ENCODE measurements at places on chromosomes 3 and 15.

GRCh38 chr15:72227192-72227586 lies 3.8 kb downstream of the PKM start:
- no peak for DNase-seq

GRCh38 chr3:138542977-138543376 lies 51.1 kb downstream of the CEP70 start:
- no peak for DNase-seq

GRCh38 chr3:43810797-43811196 lies 120.1 kb downstream of the ABHD5 start:
- DNase-seq: no peak

GRCh38 chr3:30518181-30518864 lies 88.1 kb upstream of the TGFBR2 start:
- no peak for DNase-seq

GRCh38 chr3:160052385-160053047 lies 63.9 kb downstream of the IL12A start:
- DNase-seq: no peak

DNA sequence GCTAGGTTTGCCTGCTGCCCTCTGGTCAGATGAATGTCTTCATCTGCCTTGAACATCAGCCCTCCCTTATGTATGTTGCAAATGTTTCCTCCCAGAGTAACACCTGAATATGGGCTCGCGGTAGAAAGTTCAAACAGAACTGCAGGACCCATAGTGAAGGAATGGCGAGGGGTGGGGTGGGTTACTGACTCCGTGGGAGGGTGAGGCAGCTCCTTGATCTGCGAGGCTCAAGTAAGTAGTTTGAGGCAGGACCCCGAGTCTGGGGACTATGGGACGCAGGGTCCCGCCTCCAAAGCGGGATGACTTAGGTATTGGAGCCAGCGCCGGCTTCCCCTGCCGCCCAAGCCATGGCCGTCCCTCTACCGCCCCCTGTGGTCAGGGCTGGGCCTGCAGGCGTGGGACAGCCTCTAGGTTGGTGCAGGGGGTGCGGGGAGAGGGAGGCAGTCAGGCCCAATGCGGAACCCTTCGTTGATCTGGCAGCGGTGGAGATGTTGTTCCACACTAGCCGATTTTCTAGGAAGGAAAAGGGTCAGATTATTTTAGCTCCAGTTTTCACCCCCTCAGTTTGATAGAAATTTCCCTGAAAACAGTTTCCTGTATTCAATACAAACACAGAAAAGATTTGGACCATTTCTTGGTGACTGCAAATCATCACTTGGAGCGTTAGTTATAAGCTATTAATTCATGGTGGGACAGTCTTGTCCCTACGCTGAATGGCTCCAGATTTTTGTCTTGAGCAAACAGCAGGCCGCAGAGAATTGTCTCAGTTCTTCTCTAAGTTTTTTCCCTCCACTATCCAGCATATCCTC lies 72.3 kb downstream of the CORO2B start:
- DNase-seq: no peak

- DNase-seq: no peak
Measured at GRCh38 chr3:34277110-34277509, 478.7 kb downstream of the PDCD6IP start.

DNA sequence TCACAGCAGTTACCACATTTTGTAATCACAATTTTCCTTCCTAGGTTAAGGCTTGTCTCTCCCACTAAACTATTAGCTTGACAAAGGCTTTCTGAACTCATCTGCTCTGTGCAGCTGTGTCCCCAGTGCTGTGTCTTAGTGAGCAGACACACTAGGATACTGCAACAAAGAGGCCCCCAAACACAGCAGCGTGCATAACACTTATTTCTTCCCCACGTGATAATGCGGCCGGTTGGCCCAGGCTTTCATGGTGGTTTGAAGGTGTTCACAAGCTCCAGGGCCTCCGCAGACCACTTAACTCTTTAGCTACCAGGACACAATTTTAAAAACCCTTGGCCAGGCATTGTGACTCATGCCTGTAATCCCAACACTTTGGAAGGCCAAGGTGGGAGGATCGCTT lies 2.2 kb upstream of the HDAC11 start:
- no peak for DNase-seq

GRCh38 chr15:94057305-94057704 lies 174.1 kb upstream of the MCTP2 start:
- no peak for DNase-seq

GRCh38 chr3:161070980-161071663 lies 34.0 kb downstream of the B3GALNT1 start:
- DNase-seq: no peak

- no peak for DNase-seq
Measured at GRCh38 chr15:100277087-100277855, 64.5 kb downstream of the ADAMTS17 start.

DNA sequence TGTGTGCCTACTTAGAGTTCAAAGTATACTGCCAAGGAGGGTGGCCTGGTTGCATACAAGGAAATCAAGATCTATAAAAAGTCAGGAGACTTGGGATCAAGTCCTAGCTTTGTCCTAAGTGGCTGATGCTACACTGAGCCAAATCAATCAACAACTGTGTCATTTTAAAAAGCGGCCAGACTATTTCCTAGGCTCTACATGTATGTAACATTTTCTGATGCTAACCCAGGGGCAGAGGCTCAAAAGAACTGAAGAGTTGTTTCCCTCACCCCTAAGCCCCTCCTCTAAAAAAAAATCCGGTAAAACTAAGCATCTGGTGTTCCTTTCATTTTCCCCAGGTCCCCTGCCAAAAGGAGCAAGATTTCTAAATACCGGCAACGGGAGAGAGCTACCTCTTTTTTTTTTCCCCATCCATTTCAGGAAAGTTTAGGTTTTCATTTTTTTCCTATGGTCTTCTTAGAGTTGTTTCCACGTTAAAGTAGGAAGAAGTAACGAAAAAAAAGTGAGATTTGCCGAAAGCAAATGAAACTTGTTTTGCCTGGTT lies 18.8 kb upstream of the CHD2 start:
- no peak for DNase-seq

GRCh38 chr3:40524222-40524567 lies 565 bp upstream of the ZNF621 start:
- no peak for DNase-seq

GRCh38 chr15:71149646-71150557 lies 34.6 kb downstream of the THSD4 start:
- no peak for DNase-seq

DNA sequence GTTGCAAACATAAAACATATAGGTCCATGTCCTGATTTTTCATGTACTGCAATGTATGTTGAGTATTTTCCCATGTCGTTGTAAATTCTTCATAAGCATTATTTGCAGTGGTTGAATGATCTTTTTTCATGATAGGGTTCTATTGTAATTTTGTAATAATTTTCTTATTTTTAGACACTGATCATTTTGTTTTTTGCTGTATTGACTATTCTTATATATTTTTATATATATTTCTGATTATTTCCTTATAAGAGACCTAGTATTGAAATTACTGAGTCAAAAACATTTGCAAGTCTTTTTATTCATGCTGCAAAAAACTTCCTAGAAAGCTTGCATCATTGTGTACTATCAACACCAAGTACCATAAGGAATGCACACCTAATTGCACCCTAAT lies 31.2 kb upstream of the ZNF774 start:
- no peak for DNase-seq

DNA sequence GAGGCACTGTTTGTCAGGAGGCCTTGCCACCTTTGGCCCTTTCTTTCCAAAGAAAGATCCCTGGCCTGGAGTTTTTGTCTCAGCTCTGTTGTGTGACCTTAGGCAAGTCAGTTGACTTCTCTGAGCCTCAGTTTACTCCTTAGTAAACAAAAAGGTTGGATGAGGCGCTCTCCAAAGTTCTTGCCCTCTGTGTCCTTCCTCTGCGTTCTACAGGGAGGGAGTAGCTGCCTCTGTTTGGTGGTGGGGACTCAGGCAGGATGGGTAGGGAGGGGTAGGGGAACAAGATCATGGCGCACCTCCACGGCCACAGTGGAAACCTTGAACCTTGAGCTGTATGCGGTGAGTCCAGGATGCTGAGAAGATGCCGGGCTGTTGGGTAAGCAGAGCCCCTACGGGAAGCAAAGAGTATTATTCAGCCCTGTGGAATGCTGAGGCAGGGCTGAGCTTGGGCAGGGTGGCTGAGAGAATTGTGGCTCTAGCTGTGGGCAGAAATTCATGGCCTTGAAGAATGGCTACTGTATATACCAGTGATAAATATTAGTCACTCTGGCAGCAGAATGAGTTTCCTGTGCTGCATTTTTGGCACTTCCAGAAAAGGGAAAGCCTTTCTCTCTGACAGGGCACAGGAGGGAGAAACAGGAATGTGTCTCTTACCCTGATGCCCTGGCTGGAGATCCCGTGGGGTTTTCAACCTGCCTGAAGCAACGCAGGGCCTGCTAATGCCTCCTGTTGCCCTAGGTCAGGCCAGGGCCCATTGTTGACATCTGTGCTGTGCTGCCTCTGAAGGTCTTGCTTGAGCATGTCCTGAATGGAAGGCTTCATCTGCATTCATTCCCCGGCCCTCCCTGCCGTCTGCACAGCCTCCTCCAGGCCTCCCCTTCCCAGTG lies 39.9 kb downstream of the SMAD3 start:
- no peak for DNase-seq

GRCh38 chr15:85150130-85150480 lies 168.4 kb downstream of the PDE8A start:
- DNase-seq: no peak

GRCh38 chr3:124886168-124887056 lies 753 bp downstream of the ITGB5 start:
- no peak for DNase-seq

GRCh38 chr3:129045675-129046036 lies 14.9 kb upstream of the GP9 start:
- no peak for DNase-seq

- DNase-seq: no peak
Measured at GRCh38 chr3:16114429-16114828, 60.1 kb upstream of the GALNT15 start.

GRCh38 chr3:120077731-120078130 lies 16.5 kb downstream of the GSK3B start:
- no peak for DNase-seq

- DNase-seq: no peak
Measured at GRCh38 chr15:77226652-77227051, 155.7 kb upstream of the TSPAN3 start.

DNA sequence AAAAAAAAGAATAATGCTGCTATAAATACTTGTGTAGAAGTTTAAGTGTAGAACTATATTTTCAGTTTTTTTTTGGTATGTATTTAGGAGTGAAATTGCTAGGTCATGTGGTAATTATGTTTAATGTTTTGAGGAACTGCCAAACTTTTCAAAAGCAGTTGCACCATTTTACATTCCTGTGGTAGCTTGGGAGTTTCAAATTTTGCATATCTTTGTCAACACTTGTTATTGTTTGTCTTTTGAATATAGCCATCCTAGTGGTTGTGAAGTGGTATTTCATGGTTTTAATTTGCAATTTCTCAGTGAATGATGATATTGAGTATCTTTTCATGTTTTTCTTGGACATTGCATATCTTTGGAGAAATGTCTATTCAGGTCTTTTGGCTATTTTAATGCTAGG lies 30.4 kb downstream of the SKIL start:
- no peak for DNase-seq

DNA sequence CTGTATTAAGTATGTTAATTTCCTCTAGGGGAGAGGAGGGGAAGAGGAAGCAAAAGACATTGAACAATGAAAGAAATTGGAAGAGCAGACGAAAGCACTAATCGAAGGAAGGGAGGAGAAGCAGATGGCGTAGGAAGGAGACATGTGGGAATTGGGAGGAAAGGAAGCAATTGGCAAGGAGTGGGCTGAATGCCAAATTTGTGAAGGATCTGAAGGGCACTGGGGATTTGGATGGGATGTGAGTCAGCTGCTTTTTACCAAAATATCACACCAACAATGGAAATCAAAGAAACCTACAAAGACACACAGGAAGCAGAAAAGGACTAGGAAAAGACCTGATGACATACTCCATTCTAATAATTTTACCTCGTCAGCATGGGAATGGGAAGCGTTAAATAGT lies 1029.8 kb downstream of the ROBO1 start:
- DNase-seq: no peak

GRCh38 chr15:87604857-87605446 lies 651.6 kb downstream of the NTRK3 start:
- DNase-seq: no peak

DNA sequence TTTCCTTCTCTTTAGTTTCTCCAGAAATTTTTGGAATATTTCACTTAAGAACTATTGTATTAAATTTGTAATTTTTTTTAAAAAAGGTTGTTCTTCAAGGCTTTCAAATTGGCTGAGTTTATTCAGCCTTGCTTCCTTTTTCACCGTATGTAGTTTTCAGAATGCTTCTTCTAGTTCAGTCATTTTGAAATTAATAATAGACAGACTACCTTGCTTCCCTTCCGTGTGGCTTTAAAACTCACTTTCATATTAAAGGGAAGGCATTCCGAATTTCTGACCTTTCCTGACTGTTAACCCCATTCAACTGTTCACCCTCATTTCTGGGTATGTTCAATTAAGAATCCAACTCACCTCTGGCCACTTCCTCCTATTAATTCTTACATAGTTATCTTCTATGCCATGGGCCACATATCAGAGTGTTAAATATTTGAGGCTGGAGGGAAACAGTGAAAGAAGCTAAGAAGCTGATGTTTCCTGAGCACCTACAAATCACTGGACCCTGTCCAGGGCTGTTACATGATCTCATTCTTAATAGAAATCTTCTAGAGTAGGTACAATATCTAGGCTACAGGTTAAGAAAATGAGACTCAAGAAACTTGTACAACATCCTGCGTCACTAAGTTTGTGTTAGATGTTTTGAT lies 237.5 kb downstream of the P3H2 start:
- no peak for DNase-seq

- no peak for DNase-seq
Measured at GRCh38 chr3:24496529-24497482, 2.2 kb upstream of the THRB start.

- no peak for DNase-seq
Measured at GRCh38 chr3:98999675-99000074, 98.2 kb upstream of the DCBLD2 start.

DNA sequence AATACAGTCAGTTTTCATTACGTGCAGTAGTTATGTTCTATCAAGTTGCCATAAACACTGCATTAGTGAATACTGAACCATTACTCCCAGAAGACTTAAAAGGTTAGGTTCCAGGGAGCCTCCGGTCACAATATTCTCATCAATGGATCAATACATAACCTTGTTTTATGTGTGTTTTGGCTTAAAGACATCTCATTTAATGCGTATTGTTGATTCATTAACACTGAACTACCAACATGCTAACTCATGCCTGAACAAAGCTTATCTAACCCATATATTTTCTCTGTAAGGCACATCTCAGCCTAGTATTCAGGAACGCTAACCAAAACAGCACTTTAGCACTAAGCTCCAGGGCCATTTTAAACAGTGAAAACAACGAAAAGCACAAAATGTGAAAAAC lies 24.1 kb upstream of the NEDD4 start:
- DNase-seq: no peak

GRCh38 chr3:54202651-54203248 lies 80.4 kb downstream of the CACNA2D3 start:
- no peak for DNase-seq

DNA sequence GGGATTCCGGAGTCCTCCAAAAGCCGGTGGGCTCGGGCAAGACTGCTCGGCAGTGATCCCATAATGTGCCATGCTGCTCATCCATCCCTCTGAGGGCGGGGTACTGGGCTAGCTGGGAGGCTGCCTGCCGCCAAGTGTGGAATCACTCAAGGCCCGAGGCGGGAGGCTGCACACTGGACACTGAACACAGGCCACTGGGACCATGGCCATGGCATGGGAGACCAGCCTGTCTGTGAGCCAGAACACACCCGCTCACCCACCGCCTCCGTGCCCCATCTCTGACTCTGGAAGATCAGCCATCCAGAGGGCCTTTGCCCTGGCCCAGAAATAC lies 1.4 kb downstream of the C3orf22 start:
- DNase-seq: no peak

- no peak for DNase-seq
Measured at GRCh38 chr3:34780973-34781372, 858.4 kb upstream of the ARPP21 start.

All from stimulated activated CD8-positive, alpha-beta memory T cell treated with anti-CD3 and anti-CD28 coated beads, Interleukin-4, amount 100 ng/mL, for 4 hours (primary cell).